ENCODE measurements at places on chromosomes 1 and 21.

DNA sequence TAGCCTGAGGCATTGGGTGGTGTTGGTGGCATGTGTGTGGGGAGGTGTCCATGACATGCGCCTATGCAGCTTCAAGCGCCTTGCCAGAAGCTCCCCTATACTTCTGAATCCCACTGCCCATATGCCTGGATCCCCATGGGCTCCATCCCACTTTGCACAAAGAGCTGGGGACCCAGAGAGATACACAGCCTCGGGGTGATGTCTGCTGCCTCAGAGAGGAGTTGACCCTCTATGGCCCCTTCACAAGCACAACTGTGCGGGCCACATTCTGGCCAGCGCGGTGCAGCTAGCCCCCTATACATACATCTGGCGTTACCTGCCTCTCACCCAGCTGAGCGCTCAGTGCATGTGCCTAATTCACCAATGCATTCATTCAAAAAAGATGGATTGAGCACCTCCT is 9.6 kb upstream of the PTPRF start:
- DNase-seq, result no peak

DNA sequence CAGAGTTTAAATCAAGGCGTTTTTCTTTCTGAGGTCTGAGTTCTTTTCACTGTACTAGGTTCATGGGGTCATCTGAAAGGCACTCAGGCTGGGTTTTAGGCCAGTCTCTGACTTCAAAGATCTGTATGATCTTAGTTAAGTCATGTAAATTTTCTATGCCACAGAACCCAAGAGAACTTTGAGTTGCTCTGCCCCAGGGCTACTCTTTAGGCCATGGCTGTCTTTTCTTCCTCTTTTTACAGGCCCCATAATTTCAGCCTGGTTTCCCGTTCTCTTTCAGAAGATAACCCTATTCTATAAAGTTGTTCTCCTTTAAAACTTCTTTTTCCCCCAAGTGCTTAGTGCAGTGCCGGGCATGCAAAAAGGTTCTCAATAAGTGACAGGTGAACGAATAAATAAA is 26.1 kb downstream of the METTL13 start:
- DNase-seq, result no peak

DNA sequence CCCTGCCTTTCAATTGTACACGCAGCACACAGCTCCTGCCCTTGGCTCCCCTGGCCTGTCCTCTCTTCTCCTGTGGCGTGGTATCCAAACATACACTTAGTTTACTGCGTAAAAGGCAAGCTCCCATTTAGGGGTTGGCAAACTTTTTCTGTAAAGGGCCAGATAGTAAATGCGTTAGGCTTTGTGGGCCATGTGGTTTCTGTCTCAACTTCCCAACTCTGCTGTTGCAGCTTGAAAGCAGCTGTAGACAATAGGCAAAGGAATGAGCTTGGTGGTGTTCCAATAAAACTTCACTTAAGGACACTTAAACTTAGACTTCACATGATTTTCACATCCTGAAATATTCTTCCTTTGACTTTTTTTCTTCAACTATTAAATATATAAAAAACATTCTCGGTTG is 63.3 kb downstream of the RHOU start:
- DNase-seq, result no peak

DNA sequence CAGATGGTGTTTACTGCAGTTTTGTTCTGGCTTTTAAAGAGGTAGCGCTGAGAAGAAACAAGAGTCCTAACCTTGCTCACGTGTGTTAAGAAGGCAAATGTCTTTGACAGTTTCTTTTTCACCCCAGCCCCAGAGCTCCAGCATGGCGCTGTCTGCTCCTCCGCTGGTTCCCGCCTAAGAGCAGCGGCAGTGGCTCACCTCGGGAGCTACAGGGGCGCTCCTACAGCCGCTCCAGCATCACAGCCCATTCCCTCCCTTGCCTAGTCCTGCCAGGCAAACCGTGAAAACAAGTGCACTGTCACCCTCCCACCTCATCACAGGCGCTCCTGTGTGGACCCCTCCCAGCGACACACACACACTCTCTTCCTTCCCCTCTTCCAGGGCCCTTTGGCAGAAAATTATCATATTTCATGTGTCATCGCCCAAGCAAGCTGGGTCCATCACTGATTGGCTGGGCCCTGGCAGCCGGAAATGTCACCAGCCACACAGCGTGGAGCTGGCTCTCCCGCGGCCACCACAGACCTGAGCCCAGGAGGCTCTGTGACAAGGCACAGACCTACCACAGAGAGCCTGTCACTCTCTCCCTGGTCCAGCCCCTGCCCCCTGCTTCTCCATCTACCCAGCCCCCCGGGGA is 1.2 kb upstream of the HIVEP3 start:
- peak; percentile 89 for DNase-seq

DNA sequence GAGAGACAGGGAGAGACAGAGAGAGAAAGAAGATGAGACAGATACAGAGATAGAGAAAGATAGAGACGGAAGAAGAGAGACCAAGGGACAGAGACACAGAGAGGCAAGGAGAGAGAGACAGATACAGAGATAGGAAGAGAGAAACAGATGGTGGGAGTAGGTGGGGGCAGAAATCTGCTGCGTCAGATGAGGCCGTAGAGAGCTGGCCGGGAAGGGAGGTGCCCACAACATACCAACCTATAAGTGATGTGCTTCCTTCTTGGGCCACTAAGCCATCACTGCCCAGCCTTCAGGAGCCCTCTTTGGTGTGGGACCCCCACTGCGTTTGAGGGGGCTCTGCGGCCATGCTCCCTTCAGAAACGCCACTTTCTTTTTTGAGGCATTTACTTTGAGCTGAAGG is 307.6 kb upstream of the VAMP3 start:
- DNase-seq, result no peak

DNA sequence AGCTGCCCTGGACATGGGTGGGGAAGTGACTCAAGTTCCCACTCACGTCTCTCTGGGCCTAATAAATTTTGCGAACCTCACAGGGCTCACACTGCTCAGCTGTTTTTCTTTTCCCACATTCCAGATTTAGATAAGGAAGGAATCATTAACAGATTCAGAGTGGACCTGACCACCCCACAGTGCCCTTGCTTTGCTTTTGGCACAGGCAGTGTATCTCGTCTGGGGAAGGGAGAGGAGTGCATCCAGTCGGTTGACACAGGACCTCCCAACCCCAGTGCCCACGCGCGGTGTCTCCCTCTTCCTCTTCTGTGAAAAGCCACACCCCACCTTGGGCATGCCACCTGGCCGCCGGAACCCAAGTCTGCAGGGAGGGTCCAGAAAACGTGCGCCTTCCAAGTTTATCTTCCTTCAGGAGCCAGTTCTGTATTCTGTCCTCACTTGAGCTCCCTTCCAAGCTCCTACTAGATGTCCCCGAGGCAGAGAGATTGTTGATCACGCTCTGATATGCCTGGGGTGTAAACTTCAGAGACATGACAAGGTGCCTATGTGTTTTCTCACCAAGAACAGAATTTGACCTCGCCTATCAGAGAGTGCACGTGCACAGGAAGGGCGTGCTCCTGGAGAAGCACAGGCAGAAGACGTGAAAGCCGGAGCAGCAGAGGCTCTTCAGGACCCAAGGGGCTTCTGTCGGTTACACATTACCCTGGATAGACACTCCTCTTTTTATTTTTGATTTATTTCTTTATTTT is 9.5 kb upstream of the SLC2A5 start:
- DNase-seq, result no peak

GRCh38 chr21:42125571-42126544 is 54.7 kb downstream of the UMODL1 start:
- no peak for DNase-seq

DNA sequence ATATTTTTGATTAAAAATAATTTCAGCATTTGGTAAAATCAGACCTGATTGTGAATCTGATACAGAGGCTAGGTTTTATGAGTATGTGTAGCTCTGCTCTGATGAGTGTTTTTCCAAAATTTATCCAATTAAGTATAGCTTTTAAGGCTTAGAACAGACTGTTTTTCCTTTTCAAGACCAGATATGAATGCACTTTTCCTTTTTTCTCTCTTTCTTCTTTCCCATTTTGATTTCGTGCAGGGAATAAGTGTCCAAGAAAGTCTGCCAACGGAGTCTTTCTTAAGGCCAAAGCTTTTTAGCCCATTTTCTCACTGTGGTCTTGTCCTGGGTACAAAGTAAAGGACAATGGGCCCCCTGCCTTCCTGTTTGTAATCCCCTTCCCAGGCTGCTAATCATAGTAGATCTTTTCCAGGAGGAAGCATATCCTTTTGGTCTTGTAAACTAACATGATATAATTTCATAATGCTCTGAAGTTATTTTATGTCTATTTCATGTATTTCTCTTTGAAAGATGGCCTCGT is 2.9 kb downstream of the KIF1B start:
- DNase-seq, result no peak

- DNase-seq, result no peak
Observed at GRCh38 chr1:220367833-220368232, 95.6 kb upstream of the RAB3GAP2 start.

DNA sequence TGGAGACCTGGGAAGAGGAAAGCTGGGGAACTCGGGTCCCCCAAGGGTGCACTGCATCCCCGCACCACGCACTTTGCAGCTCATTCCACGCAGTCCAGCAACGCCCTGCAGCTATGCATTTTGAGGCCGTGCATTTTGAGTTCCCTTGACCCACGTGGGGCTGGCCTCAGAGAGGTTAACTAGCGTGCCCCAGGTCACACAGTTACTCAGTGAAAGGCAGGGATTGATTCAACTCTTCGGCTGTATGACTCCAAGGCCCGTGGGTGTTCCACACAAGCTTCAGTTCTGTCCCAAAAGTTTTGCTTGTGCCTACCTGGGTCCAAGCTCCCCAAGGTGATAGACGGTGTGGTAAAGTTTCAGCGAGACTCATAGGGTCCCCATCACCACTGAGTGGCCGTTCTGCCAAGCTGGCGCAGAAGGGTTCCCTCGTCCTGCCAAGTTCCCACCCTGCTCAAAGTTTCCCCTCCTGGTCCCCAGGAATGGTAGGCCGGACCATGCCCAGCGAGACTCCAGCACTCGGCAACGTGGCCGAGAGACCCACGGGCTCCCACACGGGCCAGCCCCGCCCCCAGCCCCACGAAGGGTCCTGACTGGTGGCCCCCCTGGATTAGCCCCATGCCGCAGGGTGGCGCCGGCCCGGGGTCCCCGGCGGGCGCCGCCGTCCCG is 611 bp downstream of the HSPG2 start:
- no peak for DNase-seq

DNA sequence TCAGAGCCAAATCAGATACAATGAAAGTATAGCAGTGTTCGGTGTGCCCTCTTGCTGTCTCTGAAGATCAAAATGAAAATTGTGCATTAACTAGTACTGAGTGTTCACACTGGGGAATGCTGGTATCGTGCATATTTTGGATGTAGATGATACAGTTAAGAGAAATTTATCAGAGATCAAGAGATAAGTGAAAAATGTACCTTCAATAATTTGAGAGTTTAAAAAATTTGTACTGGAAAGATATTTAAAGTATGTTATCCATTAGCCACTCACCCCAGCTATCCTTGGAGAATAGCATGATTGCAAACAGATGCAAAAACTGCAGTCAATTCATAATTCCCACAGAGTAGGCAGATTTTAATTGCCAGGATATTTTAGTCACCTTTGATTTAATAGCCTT is 56.4 kb downstream of the GREM2 start:
- DNase-seq, result no peak

GRCh38 chr1:14246471-14246870 is 352.0 kb upstream of the KAZN start:
- no peak for DNase-seq

GRCh38 chr1:97128426-97128825 is 406.8 kb downstream of the PTBP2 start:
- no peak for DNase-seq

DNA sequence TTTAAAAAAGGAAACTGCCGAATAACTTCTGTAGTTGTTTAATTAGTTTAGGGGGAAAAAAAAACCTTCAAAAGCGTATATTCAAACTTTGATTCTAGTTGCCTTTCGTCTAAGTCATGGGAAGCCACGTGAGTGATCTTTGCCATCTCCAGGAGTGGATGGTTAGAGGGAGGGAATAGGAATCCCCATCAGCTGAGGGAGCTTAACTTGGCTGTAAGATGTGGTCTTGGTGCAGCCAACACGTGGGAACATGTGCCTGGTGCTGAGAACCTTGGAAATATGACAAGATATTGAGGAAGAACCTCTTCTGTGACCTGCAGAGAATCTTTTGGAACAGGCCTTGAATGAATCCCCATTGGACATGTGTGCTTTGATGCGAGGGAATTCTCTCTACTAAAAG is 1.7 kb downstream of the BACE2 start:
- DNase-seq, result no peak

DNA sequence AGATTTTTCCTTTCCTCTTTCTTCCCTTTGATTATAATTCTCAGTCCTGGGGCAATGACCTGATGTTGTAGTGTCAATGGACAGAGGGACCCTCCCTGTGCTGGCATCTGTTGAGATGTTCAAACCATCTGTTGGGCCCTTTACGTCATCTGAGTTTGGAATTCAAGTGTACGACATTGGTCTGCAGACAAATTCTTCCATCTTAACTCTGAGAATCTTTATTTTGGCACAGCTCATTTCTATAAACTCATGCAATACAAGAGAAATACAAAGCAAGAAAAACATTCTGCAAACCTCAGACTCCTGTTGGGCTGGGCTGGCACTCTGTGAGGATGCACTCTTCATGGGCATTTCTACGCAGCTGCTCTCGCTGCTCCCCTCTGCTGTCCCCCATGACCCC is 54.2 kb downstream of the IFI44 start:
- no peak for DNase-seq

DNA sequence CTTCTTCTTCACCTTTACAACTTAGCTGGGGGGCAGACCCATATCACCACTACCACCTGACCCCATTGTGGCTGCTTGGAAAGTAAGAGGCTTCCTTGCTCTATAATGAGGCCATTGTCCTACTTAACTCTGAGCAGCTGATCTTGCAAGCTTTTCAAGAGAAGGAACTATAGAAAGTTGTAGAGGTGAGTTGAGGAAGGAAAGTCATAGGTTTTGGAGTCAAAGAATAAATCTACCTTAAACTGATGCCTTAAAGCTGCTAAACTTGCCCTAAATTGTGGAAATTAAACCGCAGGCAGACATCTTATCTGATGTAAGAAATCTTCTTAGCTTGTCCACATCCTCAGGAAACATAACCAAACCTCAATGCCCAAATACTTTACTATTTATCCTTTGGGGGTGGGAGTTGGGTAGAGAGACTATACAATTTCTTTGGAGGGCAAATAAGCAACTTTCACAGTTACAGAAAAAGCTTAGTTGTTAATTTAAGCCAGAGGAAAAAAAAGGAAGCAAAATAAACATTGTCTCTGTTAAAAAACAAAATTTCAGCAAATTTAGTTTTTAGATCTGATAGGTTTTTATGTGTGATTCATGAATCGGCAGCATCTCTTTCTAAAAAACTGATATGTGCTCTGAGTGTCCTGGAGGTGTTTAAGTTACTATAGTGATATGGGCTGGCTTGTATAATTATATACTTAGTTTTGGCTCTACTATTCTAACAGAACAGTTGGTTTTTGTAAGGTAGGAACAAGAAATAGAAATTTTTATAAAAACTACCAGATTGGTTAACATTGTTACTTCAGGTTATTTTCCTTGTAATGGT is 4.7 kb downstream of the IL23R start:
- DNase-seq, result no peak

DNA sequence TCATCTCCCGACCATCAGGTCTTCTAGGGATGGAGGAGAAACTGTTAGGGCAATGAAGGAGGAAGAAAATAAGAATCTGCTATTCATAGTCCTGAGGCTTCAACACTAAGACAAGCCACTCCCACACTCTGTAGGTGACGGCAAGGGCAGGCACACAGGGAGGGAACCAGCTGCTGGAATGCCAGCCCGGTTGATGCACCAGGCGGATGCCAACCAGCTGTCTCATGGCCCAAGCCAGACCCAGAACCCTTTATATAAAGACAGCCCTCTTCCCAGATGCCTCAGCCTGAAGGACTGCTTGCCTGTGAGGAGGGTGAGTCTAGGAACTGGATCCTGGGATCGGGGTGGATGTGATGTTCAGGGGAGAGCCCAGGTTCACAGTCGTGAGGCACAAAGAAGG is at the start of gene KPRP:
TSS of gene KPRP (plus strand) at position 279 of the 400 bp plus-strand sequence. CDS start 1,564 bp downstream, outside the sequence.
- no peak for DNase-seq

GRCh38 chr1:165508291-165508690 is 35.5 kb upstream of the LRRC52 start:
- DNase-seq, result no peak
